ENCODE measurements at places on chromosomes 12 and 14. TPM values are rescaled to one million over a fixed set of nuclear protein-coding genes. Genes with fewer than 3 reads are reported as not detected.

The DPF3 gene
- total RNA-seq: 17.2 TPM

The ADSS1 gene
- total RNA-seq: 7.3 TPM

The CLEC1A gene
- 0.85 TPM for total RNA-seq

The GYS2 gene
- not detected for total RNA-seq

The CLEC6A gene
- total RNA-seq: not detected

The PRORP gene
- total RNA-seq: 25.2 TPM

The TMEM63C gene
- total RNA-seq: under 0.01 TPM

The KRT2 gene
- total RNA-seq: not detected

The TSPAN11 gene
- 0.36 TPM for total RNA-seq

The CCDC175 gene
- not detected for total RNA-seq

The PGAM5 gene
- 30.0 TPM for total RNA-seq

The TOMM20L gene
- total RNA-seq: not detected

The PIWIL1 gene
- not detected for total RNA-seq

The KRT85 gene
- not detected for total RNA-seq

The KRT3 gene
- total RNA-seq: not detected

The SSPN gene
- total RNA-seq: 17.4 TPM

The DAZAP2 gene
- total RNA-seq: 137 TPM

The RGS6 gene
- total RNA-seq: not detected

The CLEC9A gene
- not detected for total RNA-seq

The ADAM20 gene
- total RNA-seq: 0.49 TPM
